ENCODE measurements at places on chromosomes 3 and 15. TPM values are rescaled to one million over a fixed set of nuclear protein-coding genes. Genes with fewer than 3 reads are reported as not detected.

- peak; percentile 71 for DNase-seq
Observed at GRCh38 chr3:64417816-64418215, 192.6 kb upstream of the PRICKLE2 start.

SMAD6 gene
- 9.0 TPM for total RNA-seq

GRCh38 chr15:31150732-31151231 lies 49.3 kb upstream of the TRPM1 start:
- no peak for DNase-seq

- no peak for DNase-seq
Observed at GRCh38 chr3:154552338-154552737, 122.3 kb upstream of the GPR149 start.

DNA sequence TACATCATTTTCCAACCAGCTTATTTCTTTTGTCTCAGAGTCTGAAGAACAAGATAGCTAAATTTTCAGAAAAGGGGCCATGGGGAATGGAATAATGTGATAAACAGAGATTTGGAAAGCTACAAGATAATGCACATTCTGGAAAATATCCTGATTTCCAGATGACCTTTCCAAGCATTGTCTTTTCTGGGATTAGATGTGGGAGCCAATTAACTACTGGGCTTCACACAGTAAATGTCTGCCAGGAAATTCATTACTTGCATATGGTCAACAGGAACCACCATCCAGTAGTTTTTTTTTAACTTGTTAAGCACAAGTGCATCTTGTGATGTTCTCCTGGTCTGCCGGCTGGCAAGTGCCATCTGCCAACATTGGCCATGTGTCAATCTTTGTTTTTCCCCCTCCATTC lies 131.1 kb upstream of the BFSP2 start:
- DNase-seq, result no peak

DNA sequence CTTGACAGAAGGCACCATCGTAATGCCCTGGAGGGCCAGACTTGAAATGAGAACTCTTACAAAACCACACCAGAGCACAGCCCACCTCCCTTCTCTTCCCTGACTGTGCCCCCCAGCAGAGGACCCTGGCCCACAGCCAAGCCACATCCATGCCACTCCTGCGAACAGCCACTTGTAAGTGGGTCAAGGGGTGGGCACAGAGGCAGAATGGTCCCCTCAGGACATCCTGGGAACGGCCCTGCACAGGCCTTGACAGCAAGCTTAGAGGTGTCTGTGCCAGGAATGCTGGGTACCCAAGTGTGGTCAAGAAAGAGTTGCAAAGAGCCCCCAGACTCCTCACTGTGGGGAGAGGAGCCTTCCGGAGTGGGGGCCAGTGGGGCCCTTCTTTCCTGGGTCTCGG lies 33.3 kb downstream of the HCN4 start:
- DNase-seq, result no peak

- DNase-seq, result no peak
Observed at GRCh38 chr15:98651036-98651481, 2.7 kb downstream of the IGF1R start.

SPG11 gene
- total RNA-seq, result 37.2 TPM

NDN gene
- total RNA-seq, result 158 TPM

DNA sequence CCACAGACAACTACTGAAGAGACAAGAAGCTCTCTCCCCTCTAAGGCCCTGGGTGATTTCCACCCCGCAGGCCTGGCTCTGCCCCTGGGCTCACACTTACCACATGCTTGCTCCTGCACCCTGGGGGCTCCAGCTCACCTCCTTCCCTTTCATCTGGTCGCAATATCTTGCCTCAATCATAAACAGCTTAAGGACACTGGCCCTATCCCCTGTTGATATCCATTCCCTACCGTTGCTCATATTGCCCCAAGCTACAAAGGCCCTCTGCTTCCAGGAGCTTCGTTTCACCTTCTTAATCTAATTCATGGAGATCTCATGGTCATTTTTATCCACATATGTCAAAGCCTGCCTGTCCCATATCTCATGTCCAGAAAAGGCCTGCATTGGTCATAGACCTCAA lies 46.0 kb upstream of the TSEN2 start:
- DNase-seq, result no peak

- no peak for DNase-seq
Observed at GRCh38 chr15:36881516-36881915, 218.8 kb downstream of the MEIS2 start.

GP5 gene
- total RNA-seq, result not detected

- peak; percentile 56 for DNase-seq
Observed at GRCh38 chr15:63599401-63600000, 2.3 kb downstream of the FBXL22 start.

- no peak for DNase-seq
Observed at GRCh38 chr3:134563601-134564000, 77.7 kb downstream of the CEP63 start.

- no peak for DNase-seq
Observed at GRCh38 chr3:179734497-179735281, 81.8 kb downstream of the USP13 start.

DNA sequence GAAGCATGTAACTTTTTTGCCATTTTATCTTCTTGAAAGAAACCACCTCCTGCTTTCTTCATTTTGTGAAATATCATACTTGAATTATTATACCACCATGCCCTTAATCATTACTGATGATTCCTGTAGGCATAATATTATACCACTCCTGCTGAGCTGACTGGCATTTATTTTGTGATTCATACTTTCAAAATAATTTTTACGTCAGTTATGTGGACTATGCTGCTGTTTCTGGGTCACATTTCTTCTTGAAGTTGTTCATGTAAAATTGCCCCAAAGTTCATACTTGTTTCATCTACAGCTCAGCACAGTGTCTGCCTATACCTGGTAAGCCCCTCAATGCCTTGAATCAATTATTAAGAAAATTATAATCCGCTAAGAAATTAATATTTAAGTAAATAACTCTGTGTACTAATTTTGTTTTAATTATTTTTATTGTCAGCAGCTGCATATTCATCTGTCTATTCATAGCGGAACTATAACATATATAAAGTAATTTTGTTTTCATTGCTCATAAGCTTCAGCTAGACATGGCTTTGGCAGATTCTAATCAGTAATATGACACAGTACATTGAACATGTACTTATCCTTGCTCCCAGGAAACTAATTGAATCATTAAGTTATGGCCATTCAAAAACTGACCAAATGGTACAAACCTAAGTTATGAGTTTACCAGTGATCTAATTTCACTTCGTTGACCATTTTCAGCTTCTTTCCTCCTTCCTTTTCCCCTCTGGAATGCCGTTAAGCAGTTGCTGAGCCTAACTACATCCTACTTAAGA lies 160.0 kb downstream of the NAALADL2 start:
- DNase-seq, result no peak

DNA sequence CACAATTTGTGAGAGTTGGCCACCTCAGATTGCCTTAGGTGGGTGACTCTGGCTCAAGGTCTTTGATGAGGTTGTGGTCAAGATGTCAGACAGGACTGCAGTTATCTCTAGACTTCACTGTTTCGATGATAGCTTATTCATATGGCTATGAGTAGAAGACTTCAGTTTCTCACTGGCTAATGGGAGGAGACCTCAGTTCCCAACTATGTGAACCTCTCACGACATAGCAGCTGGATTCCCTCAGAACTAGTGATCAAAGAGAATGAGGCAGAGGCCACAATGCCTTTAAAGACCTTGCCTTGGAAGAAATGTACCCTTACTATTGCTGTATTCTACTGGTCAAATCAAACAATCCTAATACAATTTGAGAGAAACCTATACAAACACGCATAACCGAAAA lies 607.5 kb upstream of the ROBO2 start:
- DNase-seq, result no peak

DNA sequence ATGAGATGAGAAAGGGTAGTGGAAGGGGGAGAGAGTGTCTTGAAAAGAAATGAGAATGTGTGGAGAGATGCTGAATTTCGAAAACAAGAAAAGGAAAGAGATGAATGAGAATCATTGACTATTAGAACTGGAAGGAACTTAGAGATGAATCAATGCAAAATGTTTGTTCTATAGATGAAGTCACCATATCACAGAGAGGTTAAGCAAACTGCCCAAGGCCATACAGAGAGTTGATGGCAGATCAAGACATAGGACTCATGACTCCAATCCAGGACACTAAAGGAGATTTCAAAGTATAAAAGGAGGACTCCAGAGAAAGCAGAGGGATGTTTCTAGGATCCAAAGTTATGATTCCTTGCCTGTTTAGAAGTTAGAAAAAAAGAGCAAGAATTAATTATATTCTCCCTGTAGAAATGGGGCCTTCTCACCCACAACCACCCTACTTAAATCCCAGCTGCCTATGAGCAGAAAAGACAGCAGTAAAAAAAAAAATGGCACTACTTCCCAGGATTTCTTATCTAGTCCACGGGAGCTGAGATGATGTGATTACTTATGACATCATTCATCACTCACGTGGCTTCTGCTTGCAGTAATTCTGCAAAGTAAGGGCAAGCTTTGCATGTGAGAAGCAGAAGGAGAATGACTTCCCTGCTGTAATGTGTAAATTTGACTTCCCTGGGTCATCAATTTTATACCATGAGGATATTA lies 210.8 kb upstream of the MRPL3 start:
- DNase-seq, result no peak

DUOXA1 gene
- not detected for total RNA-seq

DNA sequence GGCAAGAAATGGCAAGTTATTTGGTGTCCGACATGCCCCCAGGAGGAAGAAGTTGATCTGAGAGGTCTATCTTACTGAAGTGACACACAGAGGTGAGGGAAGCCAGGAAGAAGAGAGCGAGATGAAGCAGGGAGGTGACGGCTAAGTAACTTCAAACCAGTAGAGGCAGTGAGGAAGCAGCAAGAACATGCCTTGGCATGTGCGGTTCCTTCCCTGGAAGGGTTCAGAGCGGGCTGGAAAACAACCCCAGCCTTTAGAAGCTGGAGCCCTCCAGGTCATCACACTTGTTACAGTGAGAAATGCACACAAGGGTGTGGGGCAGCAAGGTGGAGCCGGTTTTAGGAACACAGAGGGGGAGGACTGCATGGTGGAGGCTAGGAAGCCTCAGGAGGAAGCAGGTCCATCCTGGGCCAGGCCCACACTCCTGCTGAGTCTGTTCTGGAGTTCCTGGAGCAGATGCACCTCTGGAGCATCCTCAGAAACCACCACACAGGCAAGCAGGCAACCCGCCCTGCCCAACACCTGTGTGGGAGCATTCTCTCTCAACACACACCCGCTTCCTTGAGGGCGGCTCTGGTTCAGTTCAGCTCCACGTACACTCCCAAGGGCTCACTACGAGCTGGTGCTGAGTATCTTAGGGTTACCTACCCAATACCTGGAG lies 47.1 kb downstream of the POC1A start:
- DNase-seq, result no peak

GRCh38 chr3:106130384-106131198 lies 261.8 kb upstream of the CBLB start:
- peak; percentile 52 for DNase-seq

ERC2 gene
- 11.3 TPM for total RNA-seq

- peak; percentile 22 for DNase-seq
Observed at GRCh38 chr3:62558549-62559112, 185.3 kb upstream of the FEZF2 start.

- peak; percentile 34 for DNase-seq
Observed at GRCh38 chr3:65785065-65785645, 253.6 kb downstream of the MAGI1 start.

ACAN gene
- not detected for total RNA-seq

- no peak for DNase-seq
Observed at GRCh38 chr3:32457971-32458471, 44.6 kb downstream of the CMTM6 start.

RASGRF1 gene
- not detected for total RNA-seq

Data from Daoy (cell line).